ENCODE measurements at places on chromosomes 5 and 9.

GRCh38 chr5:164593982-164594381, 1088.6 kb downstream of the MAT2B start:
- DNase-seq, result no peak

DNA sequence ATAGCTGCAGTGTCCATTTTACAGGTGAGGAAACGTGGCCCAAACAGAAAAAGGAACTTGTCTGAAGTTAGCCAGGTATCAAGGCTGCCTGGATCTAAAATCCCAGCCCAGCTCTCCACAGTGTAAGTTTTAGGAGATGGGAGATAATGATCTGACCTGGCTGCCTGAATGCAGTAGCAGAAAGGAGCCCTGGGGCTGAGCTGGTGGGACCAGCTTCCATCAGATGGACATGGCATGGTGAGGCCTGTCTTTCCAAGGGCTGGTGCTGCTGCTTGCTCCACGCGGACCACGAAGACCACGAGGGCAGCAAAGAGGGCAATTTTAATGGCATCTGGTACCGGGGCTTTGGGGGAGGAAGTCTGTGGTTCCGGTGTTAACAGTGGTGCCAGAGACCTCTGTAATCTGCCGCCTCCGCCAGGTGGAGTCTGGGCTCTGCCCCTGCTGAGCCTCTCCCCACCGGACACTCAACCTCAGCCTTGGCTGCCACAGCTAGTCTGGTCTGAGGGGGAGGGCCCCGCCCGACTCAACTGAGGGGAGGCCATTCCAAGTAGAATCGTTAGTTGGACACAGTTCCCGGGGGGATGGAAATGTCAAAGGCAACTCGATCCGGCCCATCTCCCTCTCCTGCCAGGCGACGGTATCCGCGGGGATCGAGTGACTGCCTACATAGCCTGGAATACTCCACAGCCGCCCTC, 650 bp downstream of the MYORG start:
- DNase-seq, result peak; percentile 61

DNA sequence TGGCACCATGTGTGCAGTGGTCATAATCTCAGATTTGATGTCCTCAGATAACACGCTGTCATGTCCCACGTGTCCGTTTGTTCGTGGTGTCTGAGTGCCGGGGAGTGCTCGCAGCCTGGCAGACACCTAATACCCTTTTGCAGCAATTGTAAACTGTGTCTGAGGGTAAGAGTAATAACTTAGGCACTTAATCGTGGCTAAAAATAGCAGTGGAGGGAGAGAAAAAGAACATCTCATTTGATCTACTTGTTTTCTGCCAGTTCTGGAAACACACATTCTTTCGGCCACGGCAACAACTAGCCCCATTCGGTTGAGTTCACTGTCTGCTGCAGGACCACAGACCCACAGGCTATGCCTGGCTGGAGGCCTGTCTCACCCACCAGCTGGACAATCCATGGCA, 16.5 kb downstream of the ADCY2 start:
- DNase-seq, result no peak

GRCh38 chr9:109990541-109990940, 210.5 kb downstream of the PALM2AKAP2 start:
- DNase-seq, result no peak

- DNase-seq, result no peak
These were observed 81.7 kb upstream of the ZBTB43 start for GRCh38 chr9:126722922-126723806.

GRCh38 chr5:191036-191948, at the start of gene LRRC14B:
TSS of gene LRRC14B (plus strand) at chr5:191495. CDS start at chr5:191539, 44 bp downstream.
- DNase-seq, result no peak

GRCh38 chr9:3698531-3698930, 172.7 kb upstream of the RFX3 start:
- DNase-seq, result no peak

- no peak for DNase-seq
These were observed 573.6 kb upstream of the ARRDC3 start for GRCh38 chr5:91956738-91957137.

- DNase-seq, result no peak
These were observed 15.9 kb downstream of the PLPP1 start for GRCh38 chr5:55518831-55519390.

DNA sequence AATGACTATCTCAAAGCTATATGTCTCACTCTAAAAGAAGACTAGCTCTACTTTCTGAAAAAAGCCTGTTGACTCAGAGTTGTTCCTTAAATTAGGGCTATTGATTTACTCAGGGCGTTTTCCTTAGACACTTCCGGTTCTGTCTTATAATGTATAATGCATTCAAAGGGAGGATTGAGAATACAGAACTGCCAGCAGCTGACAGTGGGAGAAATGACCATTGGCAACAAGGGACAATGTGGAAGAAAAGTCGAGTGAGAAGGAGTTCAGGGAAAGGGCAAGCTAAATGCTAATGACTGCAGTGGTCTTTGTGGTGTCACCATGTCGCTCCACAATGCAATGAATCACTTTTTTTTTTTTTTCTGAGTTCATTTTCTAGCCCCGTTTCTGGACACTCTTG, 65.7 kb upstream of the ANKH start:
- peak; percentile 23 for DNase-seq

DNA sequence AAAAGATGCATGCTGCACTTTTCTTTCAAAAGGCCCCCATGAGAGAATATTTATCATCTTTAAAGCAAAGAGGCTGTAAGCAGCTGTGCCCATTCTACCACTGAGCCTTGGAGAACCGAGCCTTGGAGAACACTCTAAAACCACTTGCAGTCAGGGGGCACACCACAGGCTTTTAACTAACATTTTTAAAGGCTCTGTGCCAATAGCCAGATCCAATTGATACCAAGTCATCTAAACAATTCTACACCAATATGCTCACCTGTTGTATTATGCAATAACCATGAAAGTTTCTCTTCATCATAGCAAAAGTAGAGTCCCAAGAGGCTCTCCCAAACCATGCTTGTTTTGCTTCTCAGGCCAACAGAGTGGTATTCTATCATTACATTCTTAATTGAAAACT, 1090.5 kb upstream of the SEMA6A start:
- DNase-seq, result no peak

- DNase-seq, result no peak
These were observed 22.6 kb upstream of the SARDH start for GRCh38 chr9:133760713-133761290.

DNA sequence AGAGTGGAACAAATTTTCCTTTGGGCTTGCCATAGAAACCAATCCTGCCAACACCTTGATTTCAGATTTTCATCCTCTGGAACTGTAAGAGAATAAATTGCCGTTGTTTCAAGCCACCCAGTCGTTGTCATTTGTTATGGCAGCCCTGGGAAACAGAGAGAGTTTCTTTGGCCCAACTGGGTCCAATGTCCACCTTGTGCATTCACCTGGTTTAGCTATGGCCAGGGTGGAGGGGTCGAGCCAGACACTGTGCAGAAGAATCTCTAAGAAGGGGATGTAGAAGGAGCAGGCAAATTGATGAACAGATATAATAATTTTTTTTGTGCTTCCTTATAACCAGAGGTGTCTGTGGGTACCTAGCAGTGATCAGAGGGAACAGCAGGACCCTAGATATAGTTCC, 9.8 kb downstream of the KIF4B start:
- DNase-seq, result no peak

DNA sequence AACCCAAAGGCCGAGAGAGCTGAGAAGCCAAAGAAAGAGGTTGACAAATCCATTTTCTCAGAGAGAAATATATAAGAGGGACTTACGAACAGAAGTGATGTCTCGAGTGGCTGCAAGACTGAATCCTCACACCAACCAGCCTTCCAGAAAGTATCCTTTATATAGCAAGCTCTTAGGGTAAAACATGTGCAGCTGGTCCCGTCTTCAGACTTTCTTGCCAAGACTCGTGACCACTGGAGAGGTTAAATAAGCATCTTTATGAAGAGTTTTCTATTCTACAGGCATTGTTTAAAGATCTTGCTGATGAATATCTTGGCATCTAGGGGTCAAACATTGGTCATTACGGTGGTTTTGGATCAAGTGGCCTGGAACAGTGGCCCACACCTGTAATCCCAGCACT, 16.9 kb upstream of the SLC22A4 start:
- DNase-seq, result no peak

GRCh38 chr9:69173497-69173890, 583 bp upstream of the TJP2 start:
- DNase-seq, result no peak

GRCh38 chr9:123359546-123359945, 3.5 kb downstream of the CRB2 start:
- DNase-seq, result no peak

- DNase-seq, result no peak
These were observed 2.9 kb downstream of the PLCXD3 start for GRCh38 chr5:41507501-41507900.

- no peak for DNase-seq
These were observed 70.0 kb downstream of the LMNB1 start for GRCh38 chr5:126846744-126847455.

- DNase-seq, result no peak
These were observed 60.2 kb upstream of the PIP5K1B start for GRCh38 chr9:68644831-68645230.

- peak; percentile 5 for DNase-seq
These were observed 253.9 kb upstream of the RGMB start for GRCh38 chr5:98519571-98519970.

GRCh38 chr5:79547982-79548381, 34.0 kb upstream of the HOMER1 start:
- no peak for DNase-seq

- no peak for DNase-seq
These were observed 185.7 kb downstream of the ESM1 start for GRCh38 chr5:54799645-54800044.

DNA sequence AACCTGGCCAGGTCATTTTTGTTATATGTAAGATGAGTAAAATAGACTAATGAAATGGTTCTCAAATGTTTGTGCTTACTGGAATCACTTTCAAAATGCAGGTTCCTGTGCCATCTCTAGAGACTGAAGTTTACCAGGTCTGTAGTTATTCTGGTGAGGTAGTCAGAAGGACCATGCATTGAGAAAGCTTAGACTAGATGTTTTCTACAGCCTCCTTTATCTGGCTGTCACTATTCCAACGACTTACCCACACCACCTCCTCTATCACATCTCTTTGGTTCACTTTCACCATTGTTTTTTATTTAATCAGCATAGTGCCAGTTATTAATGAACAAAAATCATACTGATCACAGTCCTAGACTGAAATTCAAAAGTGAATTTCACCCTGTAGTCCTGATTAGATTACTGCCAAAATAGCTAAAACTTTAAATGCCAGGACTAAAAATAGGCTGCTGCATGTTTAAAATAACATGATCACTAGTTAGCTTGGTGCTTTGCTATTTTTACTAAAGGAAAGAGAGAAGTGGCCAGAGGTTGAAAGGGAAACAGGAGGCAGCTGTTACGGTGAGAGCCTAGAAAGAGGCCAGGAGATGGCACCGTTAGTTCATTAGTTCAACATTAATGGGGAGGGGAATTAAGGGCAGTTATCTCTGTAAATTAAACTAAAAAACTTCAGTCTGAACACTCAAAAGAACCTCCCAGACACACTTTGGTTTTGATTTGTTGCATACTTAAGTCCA, 13.9 kb upstream of the FNIP1 start:
- DNase-seq, result peak; percentile 63

- no peak for DNase-seq
These were observed 1091.3 kb upstream of the CDH6 start for GRCh38 chr5:30102185-30102584.

DNA sequence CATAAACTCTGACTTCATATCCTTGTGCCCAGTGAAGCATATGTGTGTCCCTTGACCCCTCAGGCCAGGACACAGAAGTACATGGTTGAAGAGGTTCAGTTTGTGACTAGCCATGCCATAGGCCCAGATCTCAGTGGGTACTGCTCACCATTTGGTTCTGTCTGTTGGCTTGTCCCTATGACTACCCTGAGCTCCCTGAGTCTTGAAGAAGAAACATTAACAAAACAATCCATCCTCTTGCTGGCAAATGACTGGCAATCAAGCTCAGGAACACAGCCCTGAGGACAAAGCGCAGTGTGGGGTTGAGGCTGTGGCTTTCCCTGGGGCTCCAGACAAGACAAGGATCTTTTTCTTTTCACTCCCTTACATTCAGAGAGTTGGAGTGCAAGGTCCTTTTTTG, 46.3 kb downstream of the TNFAIP8 start:
- no peak for DNase-seq

GRCh38 chr5:132233811-132234683, 6.4 kb upstream of the P4HA2 start:
- DNase-seq, result no peak

GRCh38 chr5:60639544-60639943, 60.4 kb downstream of the DEPDC1B start:
- no peak for DNase-seq
